ENCODE measurements at places on chromosomes 5 and 9.
A peak's percentile ranks its signal among the peaks of the same experiment; 100 is the strongest.

DNA sequence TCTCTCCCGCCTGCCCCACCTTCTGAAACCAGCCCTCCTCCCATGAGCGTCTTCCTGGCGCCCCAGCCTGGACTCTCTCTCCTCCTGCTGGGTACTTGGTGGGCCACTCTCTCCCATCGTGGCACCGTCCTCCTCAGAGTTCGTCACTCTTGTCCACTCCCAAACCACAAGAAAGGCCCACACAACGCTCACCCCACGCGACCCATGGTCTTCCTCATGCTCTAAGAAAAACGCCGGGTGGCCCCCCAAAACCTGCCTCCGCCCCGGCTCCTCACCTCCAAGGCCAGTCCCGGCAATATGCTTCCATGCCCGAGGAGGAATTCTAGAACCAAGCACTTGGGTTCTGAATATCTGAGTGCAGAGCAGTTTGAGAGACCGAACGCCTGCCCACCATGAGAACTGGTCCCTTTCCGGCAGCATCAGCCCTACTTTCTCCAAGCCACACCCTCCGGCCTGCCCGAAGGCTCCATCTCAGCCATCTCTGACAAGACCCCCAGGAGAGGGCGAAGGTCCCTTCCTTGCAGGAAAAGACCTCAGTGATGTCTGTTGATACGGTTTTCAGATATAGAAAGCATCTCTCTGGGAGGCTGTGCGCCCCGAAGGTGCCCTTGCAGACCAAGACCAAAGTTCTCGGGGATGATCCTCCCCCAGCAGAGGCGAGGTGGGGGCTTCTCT, 15.0 kb downstream of the SLC6A3 start:
- no peak for DNase-seq

DNA sequence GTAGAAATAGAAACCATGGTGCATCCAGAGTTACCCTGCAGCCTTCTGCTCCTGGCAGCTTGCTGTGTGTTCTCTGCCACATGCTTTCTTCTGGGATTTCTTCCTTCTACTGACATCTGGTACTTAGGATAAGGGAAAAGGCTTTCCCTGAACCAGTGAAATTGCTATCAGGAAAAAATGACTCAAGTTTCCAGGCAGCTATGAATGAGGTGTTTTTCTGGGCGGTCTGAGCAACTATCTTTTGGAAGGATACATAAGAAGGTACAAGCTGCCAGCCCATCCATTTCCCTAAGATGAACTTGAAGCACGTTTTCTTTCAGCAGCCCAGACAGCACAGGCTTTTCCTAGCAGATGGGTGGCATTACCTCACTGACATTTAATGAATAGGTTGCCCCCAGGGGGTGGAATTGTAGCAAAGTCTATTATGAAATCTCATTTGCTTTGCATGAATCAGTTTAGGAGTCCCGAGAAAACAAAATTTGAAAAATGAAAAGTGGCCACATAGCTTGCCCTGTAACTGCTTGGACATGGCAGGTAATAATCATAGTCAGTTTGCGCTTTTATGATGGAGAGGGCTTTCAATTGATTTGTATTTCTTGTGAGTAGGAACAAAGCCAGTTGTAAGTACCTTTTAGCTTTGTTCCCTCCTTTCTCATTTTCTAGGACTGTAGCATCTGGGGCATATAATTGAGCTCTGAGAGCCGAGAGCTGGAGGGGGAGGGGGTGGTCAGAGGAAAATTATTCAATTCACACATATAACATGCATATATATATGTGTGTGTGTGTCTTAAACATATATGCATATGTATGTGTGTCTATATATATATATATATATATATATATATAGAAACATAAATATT, 108.5 kb downstream of the C9orf152 start:
- no peak for DNase-seq

- DNase-seq = no peak
Measured at GRCh38 chr9:136079916-136080246, 15.2 kb downstream of the NACC2 start.

DNA sequence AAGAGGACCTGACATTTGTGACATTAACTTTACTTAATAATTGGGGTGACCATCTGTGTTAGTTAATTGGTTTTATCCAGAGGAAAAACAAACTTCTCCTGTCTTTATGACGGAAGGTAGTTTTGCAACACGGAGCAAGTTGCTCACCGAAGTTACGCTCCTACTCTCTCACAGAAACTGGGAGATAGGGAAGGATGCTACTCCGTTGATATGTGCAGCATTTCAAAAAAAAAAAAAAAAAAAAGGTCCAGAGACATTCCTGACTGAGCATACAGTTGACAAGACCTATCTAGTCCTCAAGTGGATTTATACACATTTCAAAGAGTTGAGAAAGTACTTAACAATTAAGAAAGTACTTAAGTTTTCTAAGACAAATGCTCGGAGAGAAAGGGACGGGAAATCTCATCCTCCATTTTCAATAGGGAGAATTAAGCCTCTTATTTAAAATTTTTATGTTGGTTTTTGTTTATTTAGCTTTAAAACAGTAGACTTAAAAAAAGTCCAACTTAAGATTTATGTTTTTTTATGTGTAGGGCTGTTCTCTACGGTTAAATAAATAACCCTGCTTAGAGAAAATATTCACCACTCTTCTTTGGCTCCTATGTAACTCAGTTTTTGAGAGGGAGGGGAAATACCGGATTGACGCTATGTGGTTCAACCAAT, 455 bp upstream of the FER start:
- DNase-seq = no peak

DNA sequence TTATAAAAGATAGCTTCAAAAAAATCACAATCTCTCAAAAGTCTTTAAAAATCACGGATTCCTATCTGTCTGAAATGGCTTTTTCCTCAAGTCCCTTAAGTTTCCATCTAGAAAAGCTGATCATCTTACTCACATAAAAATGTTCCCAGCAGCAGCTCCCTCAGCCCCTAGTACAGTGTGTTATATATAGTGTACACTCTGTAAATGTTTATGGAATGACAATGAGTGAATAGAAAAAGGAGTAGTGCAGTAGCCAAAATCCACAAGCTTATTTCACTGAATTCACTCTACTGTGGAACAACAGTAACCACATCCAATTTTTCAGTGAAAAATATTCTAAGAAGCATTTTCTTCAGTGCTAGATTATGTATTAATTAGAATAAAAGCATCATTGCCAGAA, 609.4 kb downstream of the DTWD2 start:
- DNase-seq = no peak

GRCh38 chr5:115875447-115875846, 33.7 kb downstream of the AP3S1 start:
- DNase-seq = peak; percentile 5

GRCh38 chr9:134231330-134231745, 67.0 kb upstream of the RNU6ATAC start:
- no peak for DNase-seq

DNA sequence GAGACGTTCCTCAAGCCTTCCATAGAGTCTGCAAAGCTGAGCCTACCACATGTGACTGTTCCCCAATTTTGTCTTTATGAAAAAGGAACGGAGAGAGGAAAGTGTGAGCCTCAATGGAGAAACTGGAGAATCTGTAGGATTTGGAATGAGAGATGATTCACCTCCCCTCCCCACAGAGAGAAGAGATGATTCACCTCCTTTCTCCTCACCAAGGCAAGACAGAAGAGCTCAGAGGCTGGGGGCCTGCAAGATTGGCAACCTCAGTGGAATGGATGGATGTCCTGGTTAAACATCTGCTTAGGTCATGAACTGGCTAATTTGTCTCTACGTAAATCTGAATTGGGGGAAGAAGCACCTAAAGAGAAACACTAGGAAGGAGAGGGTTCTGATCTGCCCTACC, 17.0 kb upstream of the MOCS2 start:
- DNase-seq = no peak

- no peak for DNase-seq
Measured at GRCh38 chr5:169185626-169186025, 115.3 kb downstream of the SLIT3 start.

DNA sequence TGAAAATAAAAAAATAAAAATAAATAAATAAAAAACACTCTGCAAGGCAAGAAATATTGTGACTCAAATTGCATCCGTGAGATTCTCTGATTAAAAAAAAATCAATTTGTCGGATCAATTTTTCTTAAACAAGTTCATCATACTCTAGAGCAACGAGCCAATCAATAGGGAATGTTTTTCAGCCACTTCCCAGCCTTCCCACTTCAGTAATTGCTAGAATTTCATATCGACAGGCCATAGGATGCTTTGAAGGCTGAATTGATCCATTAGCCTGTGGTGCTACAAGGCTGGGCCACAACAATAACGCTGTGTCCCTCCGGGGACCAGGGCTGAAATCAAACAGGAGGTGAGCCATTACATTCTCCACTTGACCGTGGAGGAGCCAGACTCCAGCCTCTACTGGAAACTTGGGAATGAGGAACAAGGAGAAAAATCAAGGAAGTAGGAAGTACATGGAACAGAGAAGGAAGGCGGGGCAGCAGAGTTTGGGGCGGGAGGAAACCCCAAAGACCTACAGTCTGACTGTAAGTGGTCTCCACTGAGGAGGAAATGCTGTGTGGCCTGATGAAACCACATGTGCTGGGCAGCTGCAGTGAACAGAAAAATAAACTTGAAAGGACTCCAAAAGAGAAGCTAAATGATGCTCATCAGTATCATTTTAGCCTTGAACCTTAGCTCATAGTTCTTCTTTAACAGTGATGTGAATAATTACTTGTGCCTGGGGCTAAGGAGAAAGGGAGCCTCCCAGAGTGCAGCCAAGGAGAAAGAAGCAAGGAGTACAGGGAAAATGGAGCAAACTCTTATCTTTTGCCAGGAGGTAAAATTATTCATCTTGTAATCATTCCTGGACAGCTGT, 308.6 kb downstream of the TLE1 start:
- DNase-seq = no peak

DNA sequence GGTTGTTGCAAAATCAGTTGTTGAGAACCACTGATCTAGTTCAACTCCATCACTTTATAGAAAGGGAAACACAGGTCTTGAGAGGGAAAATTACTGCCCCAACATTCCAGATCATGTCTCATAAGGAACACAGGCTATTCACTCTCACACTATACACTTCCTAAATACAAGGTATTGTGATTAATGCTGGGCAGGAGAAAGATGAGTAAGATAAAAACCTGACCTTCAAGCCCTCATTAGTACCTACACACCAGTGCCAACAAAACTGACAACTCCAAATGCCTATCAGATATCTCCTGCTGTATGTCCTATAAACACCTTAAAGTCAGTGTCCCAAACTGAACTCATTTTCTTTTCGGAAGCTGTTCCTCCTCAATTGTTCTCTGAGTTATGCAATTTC, 8.2 kb downstream of the GNE start:
- no peak for DNase-seq

DNA sequence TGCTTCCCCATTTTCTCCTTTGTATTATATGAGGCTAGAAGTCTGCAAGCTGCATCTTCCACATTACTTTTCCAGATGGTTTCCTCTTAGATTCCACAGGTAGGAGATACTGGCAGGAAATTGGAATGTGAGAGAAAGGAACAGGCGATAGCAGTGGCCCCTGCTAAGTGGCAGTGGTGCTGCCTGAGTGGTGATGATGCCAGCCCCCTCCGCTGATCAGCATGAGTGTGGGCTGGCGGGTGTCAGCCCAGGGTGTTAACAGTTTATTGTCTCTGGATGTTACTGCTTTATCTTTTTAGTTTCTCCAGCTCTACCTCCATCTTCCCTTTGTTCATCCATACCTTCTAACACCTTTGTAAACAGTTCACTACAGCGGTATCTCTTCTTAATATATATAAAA, 13.2 kb downstream of the PDE8B start:
- DNase-seq = no peak

DNA sequence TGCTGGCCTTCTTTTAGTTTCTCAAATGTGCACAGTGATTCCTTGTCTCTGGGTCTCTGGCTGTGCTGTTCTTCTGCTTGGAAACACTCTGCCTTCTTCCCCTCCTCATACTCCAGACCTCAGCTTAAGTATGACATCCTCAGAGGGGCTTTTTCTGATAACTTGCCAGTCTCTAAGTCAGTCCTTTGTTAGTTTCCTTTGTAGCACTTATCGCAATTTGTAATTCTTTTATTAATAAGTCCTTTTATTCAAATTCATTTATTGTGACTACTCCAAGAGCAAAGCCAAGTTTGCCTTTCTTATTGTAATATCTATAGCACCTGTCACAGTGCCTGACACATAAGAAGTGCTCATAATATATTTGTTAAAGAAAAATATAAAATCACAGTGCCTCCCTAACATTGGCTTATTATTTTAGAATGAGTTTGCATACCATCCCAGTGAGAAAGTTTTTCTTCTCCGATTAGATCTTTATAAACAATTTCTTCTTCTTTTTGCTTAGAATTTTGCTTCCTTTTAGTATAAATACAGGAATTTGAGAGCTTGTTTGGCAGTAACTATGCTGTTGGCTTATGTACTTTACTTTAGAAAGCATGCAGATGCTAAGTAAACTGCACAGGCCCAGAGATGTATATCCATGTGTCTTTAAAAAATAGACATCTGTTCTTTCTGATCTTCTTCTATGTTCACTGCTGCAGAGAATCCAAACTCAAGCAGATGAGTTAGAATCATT, 198.0 kb downstream of the GAS1 start:
- DNase-seq = no peak

DNA sequence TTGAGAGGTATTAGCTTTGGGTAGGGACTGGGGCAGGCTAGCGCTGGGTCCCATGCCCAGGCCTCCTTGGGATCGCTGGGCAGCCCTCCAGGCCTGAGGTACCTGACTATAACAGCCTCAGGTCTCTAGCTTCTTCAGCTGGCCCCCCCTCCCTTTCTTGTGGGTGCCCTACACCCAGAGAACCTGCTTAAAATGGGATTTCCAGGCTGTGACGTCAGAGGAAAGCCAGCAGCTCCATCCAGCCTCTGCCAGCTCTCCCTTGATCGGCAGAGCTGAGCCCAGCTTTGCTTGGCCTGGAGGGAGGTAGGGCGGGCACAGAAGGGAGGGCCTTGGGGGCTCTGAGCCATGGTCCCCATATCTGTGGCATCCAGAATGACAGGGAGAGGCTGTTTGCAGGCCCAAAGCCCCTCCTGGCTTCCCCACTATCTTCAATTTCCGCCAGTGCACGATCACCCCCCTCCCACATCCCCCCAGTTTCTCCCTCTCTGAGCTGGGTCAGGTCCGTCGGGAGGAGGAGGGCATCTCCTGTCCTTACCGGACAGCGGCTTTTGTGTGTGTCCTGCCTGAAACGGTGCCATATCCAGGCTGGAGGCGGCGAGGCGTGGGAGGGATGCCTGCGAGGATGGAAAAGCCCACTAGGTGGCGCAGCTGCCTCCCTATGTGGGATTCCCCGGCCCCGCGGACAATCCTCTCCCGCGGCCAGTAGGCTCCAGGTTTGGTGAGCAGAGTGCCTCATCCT, 10.8 kb downstream of the REEP2 start:
- DNase-seq = no peak

DNA sequence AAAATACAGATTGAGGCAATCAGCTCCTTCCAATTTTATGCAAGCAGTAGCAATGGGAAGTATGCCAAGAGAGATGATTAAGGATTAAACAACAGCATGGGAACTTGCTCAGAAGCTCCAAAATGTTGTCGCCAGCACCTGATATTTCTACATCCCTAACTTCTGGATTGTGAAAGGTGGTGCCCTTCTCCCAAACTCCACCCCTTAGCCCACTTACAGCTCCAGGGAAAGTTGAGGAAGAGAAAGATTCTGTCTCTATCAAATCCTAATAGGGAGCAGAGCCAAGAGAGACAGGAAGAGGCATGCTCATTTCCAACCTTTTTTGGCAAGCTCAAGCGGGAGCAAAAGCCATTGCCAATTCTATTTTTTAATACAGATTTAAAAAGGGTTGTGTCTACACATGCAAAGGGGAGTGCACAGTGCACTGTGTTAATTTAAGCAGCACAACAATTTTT, 92.4 kb upstream of the NR3C1 start:
- no peak for DNase-seq

Data from iPS DF 19.7 (cell line).